ENCODE measurements at places on chromosomes 5 and 9.

- no peak for DNase-seq
Observed at GRCh38 chr5:133086366-133086875, 34.6 kb downstream of the HSPA4 start.

GRCh38 chr5:74552101-74552500 is 88.4 kb downstream of the ENC1 start:
- DNase-seq: no peak

DNA sequence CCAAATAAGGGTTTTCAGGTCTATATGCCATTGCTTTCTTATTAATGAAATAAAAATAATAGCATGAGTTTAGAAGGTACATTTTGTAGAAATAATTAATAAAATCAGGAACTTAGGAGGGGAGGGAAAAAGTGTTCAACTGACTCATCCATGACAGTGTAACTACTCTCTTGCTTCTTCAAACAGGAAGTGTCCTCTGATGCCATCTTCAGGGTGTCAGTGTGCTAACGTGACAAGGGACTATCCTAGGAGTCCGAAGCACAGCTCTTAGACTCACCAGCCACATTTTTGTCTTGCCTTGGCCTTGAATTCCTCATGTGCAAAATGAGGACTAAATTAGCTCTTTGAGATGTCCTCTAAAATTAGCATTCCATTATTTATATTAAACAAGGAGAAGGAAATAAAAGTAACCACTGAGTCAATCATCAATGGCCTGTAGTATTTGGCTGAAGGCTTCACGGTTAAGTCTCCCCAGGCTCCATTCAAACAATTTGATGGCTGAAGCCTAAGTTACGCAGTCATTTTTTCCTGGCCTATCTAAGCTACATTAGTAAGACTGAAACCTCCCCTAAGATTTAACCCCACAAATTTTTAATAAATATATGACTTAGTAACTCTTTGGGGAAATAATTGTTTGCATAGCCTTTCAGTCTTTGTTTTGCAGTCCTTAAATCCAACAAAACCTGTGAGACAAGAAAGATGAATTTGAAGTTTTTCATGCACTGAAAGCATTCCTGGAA is 151.1 kb downstream of the ARL15 start:
- DNase-seq: no peak

GRCh38 chr5:76626738-76627137 is 3.5 kb upstream of the F2RL2 start:
- DNase-seq: peak; percentile 58

GRCh38 chr9:134014946-134015345 is 10.3 kb upstream of the BRD3OS start:
- DNase-seq: no peak

GRCh38 chr9:85157772-85158171 is 488.2 kb downstream of the NTRK2 start:
- DNase-seq: no peak

GRCh38 chr5:6432206-6432605 is 16.5 kb upstream of the UBE2QL1 start:
- no peak for DNase-seq

DNA sequence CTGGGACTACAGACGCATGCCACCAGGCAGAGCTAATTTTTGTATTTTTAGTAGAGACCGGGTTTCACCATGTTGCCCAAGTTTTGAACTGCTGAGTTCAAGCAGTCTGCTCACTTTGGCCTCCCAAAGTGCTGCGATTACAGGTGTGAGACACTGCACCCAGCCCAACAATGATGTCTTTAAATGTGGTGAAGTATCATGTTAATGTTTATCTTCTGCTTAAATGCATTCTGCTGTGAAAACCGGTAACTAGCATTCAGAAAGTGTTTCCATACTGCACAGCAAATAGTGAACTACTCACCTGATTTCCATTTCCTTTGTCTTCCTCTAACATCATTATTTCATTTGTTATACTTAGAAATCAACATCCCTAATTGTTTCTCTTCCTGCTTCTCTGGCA is 264.0 kb upstream of the ITGA1 start:
- DNase-seq: no peak

DNA sequence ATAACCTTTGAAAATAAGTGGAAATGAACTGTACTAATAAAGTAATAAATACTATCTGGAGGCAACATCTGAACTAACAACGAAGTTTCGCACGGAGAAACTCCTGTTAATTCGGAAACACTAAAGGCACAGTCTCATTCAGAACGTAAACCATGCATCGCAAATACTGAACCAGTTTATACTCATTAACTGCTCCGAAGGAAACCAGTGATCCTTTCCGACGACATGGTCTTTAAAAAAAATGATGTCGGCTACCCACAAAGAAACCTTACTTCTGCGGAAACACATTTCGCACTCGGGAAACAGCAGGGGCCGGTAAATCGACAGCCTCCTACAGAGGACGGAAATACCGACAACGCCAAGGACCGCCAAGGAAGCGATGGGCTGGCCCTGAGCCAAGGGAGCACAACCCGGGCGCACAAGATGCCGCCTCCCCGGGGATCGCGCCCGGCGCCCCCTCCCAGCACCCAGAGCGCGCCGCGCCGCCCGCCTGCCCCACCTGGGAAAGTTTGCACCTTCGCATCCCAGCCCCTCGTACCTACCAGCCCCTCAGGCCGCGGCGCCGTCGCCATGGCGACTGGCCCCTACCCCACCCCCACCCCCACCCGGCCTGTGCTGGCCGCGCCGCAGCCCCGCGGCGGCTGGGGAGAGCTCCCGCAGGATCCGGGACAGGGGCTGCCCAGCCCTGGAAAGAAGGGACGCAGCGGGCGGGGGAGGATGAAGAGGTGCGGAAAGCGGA is 732 bp downstream of the PRKAA1 start:
- peak; percentile 77 for DNase-seq

DNA sequence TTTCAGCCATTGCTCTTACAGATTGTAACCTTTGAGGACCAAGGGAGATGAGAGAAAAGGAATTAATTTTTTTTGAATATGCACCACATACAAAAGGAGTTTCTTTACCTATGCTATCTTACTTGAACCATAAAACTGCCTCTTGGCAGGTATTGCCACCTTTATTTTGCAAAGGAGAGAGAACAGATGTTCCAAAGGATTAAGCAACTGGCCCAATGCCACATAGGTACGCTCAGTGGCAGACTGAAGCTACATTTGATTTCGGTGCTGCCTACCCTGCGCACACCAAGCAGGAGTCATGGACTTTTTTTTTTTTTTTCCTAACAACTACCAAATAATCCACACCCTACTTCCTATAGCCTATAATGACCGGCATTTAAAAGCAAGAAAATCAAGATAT is 43.1 kb downstream of the SAXO1 start:
- DNase-seq: no peak

- no peak for DNase-seq
Observed at GRCh38 chr9:4879115-4879558, 86.4 kb downstream of the RCL1 start.

GRCh38 chr9:131496844-131497405 is 5.8 kb upstream of the POMT1 start:
- DNase-seq: no peak

DNA sequence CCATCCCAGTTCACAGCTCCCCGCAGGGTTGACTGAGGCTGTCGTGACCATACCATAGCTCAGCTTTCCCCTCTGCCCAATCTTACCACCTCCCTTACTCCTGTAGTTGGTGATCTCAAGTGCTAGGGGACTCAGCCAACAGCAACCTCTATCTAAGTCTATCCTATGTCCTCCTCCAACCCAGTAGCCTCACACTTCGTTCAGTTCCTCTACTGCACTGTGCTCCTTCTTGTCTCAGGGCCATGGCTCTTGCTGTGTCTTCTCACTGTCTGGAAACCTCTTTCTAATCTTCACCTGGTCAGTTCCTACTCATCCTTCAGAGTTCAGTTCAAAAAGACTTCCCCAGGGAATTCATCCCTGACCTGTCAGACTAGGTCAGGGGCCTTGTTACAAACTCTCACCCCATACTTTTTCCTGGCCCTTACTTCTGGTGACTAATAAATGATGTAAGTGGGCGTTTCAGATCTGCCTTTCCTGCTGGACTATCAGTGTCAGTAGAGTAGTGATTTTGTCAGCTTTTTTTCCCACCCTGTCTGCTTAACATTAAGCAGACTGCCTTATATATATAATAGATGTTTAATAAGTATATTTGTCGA is 53.6 kb upstream of the NR3C1 start:
- DNase-seq: no peak

DNA sequence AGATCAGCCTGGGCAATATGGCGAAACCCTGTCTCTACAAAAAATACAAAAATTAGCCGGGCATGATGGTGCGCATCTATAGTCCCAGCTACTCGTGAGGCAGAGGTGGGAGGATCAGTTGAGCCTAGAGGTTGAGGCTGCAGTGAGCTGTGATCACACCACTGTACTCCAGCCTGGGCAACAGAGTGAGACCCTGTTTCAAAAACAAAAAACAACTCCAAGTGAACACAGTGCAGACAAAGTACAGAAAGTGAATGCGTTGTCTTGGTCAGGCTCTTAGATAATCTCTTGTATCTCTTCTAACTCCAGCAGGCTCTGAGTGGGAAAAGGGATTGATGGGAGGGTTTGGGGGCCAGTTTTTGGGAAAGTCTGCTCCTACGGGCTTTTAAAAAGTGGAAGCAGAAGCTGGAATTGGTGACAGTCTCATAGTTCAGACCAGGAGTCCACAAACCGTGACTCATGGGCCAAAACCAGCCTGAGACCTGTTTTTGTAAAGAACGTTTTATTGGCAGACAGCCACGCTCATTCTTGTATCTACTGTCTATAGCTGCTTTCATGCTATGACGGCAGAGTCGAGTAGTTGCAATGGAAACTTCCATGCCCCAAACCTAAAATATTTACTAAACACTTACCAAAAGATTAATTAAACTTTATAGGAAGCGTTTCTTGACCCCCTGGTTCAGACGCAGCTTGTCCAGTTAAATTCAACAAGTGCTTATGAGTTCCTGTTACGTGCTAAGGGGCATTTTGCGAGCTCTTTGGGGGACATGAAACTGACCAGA is 32.9 kb downstream of the NDST1 start:
- no peak for DNase-seq

GRCh38 chr5:59034498-59035186 is 451.8 kb downstream of the RAB3C start:
- DNase-seq: no peak

DNA sequence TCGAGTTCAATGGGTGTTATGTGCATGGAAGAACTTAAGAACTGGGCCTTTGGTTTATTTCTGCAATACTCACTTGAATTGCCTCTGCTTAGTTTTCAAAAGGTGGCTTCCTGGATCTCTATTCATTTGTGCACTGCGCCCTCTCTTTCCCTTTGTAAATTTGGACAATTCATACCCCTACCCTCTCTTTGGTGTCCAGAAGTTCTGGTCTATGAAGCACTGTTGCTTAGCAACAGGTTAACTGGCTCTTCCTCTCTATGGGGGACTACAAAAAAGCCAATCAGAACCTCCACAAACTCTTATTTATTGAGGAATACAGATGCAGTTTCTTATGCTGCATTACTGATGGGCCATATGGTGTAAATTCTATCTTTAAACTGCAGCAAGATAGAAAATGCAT is 13.5 kb upstream of the FAM120A start:
- no peak for DNase-seq
